ENCODE measurements at places on chromosomes 2 and 18.

DNA sequence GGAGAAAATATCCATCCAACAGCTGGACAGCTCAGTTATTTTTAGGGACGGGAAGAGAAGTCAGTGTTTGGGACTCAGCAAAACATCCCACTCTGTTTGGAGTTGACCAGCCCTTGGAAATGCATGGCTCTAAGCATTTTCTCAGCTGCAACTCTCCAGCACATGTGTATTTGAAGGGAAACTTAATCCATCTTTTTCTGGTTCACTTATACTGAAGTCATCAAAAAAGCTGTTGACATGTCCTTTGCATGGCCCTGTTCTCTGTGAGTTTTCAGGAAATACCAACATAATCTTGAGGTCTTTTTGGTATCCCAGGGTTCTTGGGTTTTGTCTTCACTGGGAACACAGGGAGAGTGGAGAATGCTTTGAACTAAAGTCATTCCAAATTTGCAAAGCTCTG lies 91.9 kb upstream of the CELF4 start:
- no peak for DNase-seq

GRCh38 chr2:127706215-127706990 lies 5.1 kb downstream of the SFT2D3 start:
- DNase-seq, result no peak

DNA sequence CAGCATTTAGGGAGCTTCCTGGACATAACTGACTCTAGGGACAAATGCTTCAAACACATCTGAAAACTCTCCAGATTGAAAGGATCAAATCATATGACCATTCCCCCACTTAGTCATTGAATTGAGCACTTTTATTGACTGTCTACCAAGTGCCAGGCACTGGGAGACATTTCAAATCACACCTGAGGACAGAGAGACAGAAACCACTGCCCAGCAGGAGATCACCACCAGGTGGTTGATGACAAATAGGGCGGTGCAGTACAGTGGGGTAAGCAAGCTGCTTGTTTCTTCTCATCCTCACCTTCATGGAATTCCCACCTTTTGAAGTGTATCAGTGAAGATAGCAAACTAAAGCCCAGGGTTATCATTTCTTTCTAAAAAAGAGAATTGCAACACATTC lies 19.0 kb upstream of the CXCR4 start:
- no peak for DNase-seq

GRCh38 chr2:985317-985898 lies 34.8 kb downstream of the SNTG2 start:
- no peak for DNase-seq

GRCh38 chr2:172416447-172417058 lies 10.8 kb upstream of the ITGA6 start:
- no peak for DNase-seq

- no peak for DNase-seq
These were observed 89.8 kb upstream of the UGP2 start for GRCh38 chr2:63751901-63752300.

GRCh38 chr2:3233877-3234276 lies 143.7 kb downstream of the EIPR1 start:
- no peak for DNase-seq

DNA sequence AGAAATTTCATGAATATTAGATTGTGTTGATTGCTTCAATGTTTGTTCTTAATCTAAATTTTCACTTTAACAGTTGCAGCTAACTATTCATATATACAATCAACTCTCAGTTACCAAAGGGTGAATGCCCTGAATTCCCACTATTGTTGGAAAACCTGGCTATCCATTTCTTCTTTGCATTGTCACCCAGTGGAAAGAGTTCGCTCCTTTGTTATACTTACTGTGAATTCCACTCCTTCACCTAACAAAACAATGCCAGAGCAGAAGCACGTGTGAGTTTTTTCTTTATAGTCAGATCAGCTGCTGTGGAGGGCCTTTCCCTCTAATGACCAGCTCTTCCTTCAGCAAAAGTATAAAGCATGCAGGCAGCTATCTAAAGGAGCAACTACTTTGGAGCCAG lies 409.2 kb upstream of the NRP2 start:
- no peak for DNase-seq

- no peak for DNase-seq
These were observed 1062.6 kb downstream of the LRP1B start for GRCh38 chr2:141068053-141068682.

DNA sequence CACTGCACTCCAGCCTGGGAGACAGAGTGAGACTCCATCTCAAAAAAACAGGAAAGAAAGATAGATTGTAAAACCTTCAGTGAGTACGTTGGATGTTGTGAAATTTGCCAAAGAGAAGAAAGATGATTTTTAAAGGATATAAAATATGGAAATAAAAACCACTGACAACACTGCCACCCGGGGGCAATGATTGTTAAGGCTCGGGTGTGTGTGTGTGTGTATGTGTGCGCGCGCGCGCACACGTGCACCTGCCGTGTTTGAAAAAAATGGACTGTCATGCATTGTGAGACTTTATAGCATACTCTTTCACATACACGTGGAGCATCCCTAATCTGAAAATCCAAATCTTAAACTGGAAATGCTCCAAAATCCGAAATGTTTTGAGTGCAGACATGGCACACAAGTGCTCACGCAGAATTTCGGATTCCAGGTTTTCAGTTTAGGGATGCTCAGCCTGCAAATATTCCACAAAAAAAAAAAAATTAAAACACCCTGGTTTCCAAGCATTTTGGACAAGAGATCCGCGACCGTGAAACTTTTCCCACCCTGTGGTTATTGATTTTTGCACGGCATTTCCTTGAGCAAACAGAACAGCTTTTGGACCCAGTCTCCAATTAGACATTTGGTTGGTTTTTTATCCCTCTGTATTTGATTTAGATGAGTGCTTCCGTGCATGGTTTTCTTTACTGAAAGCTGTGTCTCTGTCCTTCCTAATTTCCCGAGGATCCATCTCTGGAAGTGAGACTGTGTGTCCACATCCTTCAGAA lies 269.2 kb downstream of the AGAP1 start:
- no peak for DNase-seq

DNA sequence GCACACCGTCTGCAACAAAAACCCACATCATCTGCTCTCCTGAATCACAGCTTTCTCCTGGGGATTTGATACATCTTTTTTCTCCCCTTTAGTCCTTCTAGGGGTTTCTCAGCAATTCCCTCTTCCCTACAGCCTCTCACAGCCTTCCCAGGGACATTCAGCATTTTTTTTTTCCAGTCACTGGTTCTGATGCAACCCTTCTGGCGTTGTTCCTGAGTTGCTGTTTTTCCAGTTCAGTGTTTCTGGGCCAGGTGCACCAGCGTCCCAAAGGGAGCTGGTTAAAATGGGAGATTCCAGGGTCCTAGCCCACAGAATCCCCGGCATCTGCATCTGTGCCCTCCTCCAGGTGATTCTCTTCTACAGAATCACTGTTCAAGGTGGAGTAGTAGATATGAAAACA lies 36.1 kb downstream of the ADCY3 start:
- no peak for DNase-seq

GRCh38 chr18:44033144-44033701 lies 647.5 kb upstream of the SETBP1 start:
- DNase-seq, result no peak

GRCh38 chr2:6965071-6965795 lies 48.0 kb downstream of the RNF144A start:
- no peak for DNase-seq

- no peak for DNase-seq
These were observed 8.5 kb downstream of the ESPNL start for GRCh38 chr2:238108423-238109183.

DNA sequence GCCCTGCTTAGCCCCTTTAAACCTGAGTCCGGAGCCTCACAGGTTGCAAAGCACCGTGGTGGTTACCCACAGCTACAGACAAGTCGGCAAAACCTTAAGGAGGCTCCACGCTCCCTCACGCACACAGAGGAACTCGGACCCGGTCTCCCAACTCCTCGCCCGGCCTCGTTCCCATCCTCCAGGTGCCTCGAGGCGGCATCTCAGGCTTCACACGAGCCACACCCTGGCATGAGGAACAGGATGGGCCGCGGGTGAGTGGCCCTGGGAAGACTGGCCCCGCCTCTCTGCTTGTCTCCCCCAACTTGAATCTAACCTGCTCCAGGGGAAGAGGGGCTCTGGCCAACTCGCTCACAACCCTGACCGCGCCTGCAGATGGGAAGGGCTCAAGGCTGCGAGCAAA lies 97.4 kb downstream of the EIPR1 start:
- DNase-seq, result no peak

- no peak for DNase-seq
These were observed 756.3 kb downstream of the CCDC85A start for GRCh38 chr2:56940054-56940453.

- no peak for DNase-seq
These were observed 947.2 kb upstream of the SLC39A10 start for GRCh38 chr2:194709840-194710239.

DNA sequence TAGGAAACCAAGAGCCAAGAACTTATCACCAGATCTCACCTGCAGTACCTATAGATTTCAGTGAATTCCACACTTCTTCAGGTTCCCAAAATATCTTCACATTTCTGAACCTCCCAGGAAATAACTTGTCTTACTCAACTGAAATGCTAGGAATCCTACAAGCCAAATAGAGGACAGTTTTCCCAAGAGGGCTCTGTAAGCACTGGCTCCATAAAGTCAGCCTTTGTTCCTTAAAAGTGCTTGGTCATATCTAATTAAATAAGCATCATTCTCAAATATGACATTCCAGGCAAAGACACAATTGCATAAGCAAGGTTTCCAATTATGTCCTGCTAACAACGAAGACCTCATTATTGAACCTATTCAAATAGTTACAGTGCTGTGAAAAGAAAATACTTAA lies 154.6 kb upstream of the MGAT5 start:
- no peak for DNase-seq

- no peak for DNase-seq
These were observed 1099.3 kb downstream of the SOCS6 start for GRCh38 chr18:71388148-71388547.

DNA sequence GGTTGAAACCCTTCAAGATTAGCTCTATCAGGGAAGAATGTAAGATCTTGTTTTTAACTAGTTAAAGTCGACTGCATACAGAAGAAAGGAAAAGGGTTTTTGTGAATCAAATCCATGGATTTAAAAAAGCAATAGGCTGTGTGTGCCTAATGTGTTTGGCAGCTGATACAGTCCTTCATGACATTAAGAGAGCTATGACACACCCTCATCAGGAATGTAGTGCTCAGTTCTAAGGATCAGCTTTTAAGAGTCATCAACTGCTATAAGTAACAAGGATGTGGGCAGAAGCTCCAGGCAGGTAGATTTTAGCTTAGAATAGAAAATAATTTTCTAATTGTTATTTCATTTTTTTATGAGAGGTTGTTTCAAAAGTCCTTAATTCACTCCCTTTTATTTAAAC lies 52.9 kb downstream of the PPP1R1C start:
- no peak for DNase-seq

- peak; percentile 59 for DNase-seq
These were observed 833.2 kb upstream of the CHAC2 start for GRCh38 chr2:52934323-52934898.

DNA sequence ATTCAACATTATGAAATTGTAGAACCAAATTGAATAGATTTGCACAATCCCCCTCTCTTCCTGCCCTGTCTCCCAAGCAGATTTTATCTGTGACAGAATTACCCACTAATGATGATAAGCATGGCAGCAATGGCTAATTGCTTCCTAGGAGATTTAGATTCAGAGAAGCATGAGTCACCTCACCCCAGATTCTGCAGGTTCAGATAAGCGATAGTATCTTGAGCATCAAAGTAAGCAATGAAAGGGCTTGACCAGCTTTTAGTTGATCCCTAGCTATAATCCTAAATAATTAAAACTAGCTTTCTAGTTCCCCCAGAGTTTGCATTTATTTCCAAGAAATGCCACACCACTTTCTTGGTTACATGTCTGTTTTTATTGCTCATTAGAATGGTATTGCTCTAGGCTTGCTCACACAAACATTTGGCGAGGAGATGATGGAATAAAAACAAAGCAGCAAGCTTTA lies 204.3 kb downstream of the GULP1 start:
- DNase-seq, result peak; percentile 10

GRCh38 chr2:182594286-182594685 lies 121.8 kb upstream of the DNAJC10 start:
- peak; percentile 11 for DNase-seq

DNA sequence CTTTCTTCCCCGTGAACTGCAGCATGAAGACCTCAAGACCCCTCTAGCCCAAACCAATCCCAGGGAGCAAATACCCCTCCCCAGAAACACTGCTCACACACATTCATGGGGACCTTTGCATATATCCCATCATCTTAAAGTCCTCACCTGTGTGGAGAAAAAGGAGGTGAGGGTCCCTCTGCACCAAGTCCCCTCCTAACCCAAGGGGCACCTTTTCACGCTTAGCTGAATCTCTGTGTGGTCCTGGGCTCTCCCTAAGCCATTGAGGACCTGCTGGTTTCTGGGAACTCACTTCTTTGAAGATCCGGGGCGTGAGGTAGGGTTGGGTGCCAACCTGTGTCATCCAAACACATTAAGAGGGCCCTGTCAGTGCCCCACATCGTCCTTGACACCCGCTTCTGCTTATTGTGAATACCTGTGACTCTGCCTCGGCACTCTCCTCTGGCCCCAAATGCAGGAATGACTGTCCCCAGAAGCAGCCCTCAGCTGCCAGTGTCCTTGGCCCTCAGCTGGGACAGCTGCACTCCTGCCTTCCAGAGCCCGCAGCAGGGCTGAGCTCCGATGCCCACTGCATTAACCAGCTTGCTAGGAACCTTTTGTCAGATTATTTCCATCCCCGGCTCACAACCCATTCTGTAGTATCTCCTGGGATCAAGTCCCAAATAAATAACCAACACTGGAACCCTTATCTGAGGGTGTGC lies 41.3 kb upstream of the ITM2C start:
- no peak for DNase-seq

GRCh38 chr2:127843677-127844076 lies 14.3 kb downstream of the POLR2D start:
- no peak for DNase-seq

GRCh38 chr2:127700527-127701192 lies 637 bp upstream of the SFT2D3 start:
- no peak for DNase-seq

GRCh38 chr2:197304556-197305011 lies 6.0 kb downstream of the ANKRD44 start:
- DNase-seq, result no peak

DNA sequence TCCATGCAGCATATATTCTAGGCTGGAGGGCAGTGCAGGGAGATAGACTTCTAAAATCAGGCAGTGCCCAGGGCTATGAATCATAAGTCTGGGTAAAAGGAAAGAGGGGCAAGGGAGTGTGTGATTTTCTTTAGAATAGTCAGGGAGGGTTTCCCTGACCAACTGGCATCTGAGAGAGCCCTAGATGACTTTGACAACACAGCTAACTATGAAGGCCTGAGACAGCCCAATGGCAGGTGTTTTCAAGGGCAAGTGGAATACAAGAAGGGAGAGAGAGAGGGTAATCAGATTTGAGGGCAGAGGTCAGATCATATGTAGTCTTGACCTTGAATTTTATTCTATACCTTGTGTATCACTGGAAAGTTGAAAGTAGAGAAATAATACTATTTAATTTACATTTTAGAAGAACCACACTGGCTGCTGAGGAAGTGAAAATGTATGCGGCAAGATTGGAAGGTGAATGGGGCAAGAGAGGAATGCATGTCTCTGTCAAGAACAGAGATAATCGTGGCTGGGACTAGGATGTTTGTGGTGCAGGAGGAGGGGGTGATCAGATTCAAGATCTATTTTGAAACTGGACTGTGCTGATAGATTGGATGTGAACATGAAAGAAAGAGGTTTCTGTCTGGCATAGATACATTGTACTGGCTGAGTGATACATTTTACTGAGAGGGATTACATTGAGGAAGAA lies 1.9 kb upstream of the ITGB6 start:
- no peak for DNase-seq

- DNase-seq, result no peak
These were observed 189.2 kb downstream of the ZBTB7C start for GRCh38 chr18:48219810-48220499.

GRCh38 chr2:1968209-1968987 lies 224.1 kb upstream of the PXDN start:
- DNase-seq, result no peak
